ENCODE measurements at places on chromosomes 4 and X.

- peak; percentile 84 for DNase-seq
Observed at GRCh38 chr4:120769227-120769626, 153.3 kb downstream of the PRDM5 start.

- no peak for DNase-seq
Observed at GRCh38 chr4:77344784-77345183, 187.8 kb downstream of the CCNG2 start.

DNA sequence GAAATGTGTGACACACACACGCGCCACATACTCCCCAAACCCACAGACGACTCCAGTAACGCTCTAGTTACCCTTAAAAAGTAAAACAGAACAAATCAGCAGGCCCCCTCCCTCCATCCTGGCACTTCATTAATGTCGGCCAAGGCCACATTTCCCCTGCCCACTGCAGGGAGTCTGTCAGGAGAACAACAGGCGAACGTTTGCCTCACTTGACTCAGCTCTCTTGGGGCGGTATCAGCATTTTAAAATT is 671 bp upstream of the FHIP1A start:
- no peak for DNase-seq

DNA sequence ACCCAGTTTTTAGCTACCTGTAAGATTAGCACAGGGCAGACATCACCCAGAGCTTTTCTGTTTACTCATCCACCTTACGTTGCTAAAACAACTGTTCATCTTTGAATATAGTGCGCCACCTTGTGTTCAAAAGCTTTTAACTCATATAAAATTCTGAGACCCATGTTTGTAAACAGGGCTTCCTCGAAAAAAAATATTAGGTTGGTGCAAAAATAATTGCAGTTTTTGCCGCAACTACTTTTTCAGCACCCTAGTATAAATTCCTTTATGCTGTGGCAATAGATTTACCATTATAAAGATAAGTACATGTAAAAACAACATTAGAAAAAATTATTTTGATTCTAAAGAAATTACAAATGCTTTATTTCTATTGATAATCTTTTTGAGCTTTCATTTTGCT is 147.9 kb downstream of the LRBA start:
- DNase-seq: peak; percentile 90

DNA sequence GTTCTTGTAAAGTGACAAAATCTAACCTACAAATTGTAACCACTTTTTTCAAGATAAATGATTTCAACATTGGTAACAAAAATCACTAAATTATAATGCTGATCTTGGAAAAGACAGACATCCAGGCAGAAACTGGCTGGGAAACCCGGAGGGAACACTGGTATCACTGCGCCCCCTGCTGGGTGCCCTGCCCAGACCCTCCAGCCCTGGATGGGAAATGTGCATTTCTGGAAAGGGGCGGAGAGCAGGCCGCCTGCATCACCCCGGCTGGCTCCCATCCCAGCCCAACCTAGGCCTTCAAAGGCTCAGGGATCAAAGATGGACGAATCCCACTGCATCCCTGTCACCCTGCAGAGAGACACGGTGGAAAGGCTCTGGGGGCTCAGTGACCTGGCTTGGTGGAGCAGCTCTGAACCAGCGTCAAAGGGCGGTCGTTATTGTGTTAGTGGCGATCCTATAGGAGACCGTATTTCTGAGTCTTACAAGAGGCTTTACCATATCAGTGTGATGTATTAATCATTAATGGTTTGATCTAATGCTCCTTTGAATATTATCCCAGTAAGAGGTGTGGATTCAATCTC is 37.3 kb downstream of the ACOX3 start:
- peak; percentile 86 for DNase-seq

DNA sequence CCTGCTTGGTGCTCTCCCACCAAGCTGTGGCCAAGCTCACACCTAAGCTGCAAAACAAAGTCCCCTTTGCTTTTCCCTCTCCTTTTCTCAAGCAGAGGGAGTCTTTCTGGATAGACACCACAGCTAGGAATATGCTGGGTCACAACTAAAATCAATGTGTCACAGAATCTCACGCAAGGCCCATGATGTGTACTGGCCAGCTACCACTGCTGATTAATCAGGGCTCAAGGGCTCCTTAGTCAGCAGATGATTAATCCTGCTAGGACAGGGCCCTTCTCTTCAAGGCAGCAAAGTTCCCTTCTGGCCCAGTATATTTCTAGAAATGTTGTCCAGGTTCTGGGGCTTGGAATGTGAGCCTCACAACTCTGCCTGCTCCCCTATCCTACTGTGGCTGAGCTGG is 32.0 kb upstream of the TENT5D start:
- DNase-seq: no peak

DNA sequence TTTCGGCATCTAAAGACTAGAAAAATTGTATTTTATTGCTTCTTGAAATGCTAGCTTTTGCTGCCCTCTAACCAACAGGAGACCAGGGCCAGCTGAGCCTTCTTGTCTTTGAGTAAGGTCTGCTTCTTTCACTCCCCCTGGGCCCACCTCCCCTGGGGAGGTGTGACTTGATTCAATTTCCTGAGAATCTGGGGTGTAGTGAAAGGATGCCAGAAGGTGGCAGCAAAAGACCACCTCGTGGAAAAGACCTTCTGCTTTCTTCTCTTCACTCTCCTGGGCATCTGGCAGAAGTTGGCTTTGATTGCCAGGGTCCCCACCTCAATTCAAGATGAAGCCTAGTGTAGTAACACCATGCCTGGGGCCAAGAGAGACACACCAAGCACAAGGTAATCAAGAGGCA is 96.5 kb upstream of the MAOA start:
- DNase-seq: peak; percentile 66

- peak; percentile 50 for DNase-seq
Observed at GRCh38 chr4:3880615-3881120, 114.5 kb downstream of the ADRA2C start.

DNA sequence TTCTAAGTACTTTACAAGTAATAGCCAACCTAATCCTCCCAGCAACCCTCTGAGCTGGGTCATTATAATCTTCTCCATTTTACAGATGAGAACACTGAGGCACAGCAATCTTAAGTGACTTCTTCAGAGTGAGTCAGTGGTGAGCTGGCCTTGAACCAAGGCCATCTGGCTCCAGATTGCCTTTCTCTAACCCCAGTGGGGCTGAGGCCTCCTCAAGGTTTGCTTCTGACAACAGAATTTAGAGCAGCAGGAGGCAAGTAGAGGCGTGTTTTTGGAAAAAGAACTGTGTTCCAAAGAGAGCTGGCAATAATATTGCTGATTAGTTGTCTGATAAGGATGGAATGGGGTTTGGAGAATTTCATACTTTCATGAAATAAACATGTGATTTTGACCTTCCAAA is 41.2 kb downstream of the PIR start:
- DNase-seq: peak; percentile 22

DNA sequence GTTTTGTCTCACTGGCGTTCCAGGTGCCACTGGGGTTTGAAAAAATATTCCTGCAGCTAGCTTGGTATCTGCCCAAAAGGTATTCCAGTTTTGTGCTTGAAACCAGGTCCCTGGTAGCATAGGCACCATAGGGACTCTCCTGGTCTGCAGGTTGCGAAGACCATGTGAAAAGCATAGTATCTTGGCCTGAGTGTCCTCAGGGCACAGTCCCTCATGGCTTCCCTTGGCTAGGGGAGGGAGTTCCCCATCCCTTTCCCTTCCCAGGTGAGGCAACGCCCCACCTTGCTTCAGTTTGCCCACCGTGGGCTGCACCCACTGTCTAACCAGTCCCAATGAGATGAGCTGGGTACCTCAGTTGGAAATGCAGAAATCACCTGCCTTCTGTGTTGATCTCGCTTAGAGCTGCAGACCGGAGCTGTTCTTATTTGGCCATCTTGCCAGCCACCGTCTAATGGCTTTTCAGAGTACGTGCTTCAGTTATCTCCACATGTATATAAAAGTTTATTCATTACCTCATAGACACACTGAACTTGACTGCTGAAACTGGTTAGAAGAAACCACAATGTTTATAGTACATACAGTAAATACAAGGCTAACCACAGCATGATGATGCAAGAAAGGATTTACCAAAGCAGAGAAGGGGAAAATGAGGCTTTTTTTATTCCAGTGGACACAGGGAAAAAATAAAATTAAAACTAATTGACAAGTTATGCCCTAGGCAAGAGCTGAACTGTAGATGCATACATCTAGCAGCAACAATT is 10.6 kb downstream of the PBDC1 start:
- peak; percentile 46 for DNase-seq
